ENCODE measurements at places on chromosomes 16 and 17. TPM values are rescaled to one million over a fixed set of nuclear protein-coding genes. Genes with fewer than 3 reads are reported as not detected.
A peak's percentile ranks its signal among the peaks of the same experiment; 100 is the strongest.

- no peak for DNase-seq
These were observed 25.8 kb downstream of the MLYCD start for GRCh38 chr16:83924686-83925085.

DNA sequence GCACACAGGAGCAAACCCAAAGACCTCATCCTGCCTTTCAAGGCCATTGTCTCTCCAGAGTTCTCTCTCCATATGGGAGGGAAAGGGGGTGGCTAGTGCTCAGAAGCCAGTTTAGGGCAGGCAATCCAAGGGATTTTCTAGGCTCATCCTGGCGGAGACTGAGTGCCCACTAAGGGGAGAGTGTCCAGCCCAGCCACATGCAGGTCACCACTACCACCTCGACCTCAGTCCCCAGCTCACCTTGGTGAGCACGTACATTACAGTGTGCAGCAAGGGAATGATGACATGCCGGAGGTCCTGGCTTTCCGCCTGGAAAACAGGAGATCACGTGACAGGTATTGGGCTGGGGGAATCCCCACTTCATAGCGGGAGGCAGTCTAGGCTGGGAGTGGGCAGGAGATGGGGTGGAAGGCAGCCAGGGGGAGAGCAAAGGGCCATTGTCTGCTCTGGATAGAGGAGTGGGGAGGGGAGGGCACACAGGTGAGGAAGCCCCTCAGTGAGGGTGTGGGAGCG lies 29.9 kb downstream of the PIK3R6 start:
- no peak for DNase-seq

GRCh38 chr16:61002479-61003204 lies 1033.6 kb downstream of the CDH8 start:
- DNase-seq: no peak

DNA sequence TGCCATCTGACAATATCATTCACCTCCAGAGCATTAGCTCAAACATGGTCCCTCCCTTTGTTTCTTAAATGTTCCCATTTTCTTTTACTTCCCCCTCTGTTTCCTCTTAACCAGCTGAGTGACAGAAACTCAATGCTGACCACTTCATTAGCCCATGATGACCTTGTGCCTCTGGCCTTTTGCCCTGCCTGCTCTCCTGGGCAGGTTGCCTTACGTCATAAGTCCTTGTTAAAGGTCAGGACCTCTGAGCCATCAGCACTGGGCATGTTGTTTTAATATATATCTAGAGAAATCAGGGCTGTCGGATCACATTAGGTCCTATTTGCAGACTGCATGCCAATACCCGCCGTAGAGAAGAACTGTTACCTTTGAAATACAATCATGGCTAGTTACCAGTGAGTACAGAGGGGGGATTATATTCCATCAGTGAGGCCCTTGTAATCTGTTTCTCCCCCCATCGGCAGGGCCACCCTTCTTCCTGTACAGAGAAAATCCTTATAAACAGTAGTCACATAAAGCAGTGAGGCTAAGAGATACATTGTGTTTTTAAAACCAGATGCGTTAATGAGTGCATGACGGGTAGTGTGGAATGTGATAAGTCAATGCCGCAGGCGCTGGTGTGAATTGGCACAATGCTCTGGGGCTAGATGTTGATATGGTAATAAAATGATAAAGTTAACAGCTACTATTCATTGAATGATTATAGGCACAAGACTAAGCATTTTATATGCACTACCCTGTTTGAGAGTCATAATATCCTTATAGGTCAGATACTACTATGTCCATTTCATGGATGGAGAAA lies 94.3 kb upstream of the ZFHX3 start:
- no peak for DNase-seq

DNA sequence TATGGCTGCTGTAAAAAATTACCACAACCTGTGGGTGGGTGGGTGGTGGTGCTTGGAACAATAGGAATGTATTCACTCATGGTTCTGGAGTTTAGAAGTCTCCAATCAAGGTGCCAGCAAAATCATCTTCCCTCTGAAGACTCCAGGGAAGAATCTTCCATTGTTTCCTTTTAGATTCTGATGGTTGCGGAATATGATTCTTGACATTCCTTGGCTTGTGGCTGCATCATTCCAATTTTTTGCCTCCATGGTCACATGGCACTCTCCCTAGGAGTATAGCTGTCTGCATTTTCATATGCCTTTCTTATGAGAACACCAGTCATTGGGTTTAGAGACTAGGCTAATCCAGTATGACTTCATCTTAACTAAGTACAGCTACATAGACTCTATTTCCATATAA lies 401.0 kb downstream of the HS3ST3B1 start:
- DNase-seq: no peak

DNA sequence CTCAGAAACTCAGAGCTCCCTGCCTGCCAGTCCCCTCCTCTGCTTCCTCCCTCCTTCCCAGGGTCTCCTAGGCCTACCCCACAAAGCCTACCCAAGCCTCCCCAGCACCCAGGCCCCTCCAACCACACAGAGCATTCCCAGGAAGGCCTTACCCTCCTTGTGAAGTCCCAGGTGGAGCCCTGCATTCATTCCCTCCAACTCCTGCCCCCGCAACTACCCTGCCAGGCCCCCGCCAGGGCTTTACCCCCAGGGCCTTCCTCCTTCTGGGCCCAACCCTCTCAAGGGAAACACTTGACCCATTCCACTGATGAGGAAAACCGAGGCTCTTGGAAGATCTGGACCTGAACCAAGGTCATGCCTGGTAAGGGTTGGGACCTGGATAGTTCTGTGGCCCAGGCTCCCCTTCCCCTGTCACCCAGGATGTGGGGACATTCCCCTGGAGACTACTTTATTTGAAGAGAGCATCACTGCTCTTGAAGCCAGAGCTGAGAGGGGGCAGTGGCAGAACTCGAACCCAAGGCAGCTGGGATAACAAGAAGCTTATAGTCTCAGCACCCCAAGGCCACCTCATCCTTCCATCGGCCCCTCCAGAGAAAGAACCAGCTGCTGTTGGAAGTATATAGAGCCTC lies 12.5 kb downstream of the PLLP start:
- DNase-seq: no peak

DNA sequence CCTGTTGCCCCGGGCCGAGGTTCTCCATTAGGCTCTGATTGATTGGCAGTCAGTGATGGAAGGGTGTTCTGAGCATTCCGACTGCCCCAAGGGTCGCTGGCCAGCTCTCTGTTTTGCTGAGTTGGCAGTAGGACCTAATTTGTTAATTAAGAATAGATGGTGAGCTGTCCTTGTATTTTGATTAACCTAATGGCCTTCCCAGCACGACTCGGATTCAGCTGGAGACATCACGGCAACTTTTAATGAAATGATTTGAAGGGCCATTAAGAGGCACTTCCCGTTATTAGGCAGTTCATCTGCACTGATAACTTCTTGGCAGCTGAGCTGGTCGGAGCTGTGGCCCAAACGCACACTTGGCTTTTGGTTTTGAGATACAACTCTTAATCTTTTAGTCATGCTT lies 74.2 kb downstream of the HAPSTR1 start:
- DNase-seq: no peak

DNA sequence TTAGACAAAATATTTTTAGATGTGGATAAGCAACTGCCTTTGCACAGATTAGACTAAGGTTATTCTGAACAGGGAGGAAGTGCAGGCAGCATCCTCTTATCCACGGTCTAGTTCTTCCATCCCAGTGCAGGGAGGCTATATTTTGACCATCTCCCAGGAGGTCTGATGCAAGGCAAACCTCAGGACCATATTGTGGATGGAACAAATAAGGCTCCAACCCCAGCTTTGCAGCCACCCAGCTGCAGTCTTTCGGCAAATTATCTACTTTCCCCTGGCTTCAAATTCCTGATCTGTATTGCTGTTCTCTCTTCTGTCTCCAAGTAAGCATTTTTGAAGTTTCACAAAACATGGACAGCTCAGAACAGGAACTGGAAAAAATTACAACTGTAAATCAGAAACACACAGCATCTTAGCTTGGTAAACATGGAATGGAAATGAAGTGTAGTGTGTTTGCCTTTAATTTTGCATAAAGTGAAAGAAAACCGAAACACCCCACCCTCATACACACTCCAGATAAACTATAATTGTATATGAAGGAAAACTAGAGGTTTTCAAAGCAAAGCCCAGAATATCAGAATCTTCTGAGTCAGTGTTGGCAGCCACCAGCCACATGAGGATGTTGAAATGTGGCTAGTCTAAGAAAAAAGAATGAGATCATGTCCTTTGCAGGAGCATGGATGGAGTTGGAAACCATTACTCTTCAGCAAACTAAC lies 33.5 kb upstream of the MON1B start:
- no peak for DNase-seq

DNA sequence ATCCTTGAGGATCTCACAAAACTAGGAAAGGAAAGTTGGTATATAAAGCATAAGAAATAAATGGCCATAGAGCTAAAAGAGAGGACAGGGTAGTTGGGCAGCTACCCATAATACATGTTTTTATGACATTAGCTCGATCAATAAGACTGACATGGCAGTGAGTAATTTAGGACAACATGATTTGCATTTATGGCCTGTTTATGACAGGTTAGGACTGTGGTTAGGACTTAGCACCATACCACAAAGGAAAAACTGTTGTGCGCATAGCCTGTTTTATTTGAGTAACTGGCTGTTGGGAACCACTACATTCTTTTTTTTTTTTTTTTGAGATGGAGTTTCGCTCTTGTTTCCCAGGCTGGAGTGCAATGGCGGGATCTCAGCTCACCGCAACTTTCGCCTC lies 18.0 kb upstream of the TRIM37 start:
- no peak for DNase-seq

DNA sequence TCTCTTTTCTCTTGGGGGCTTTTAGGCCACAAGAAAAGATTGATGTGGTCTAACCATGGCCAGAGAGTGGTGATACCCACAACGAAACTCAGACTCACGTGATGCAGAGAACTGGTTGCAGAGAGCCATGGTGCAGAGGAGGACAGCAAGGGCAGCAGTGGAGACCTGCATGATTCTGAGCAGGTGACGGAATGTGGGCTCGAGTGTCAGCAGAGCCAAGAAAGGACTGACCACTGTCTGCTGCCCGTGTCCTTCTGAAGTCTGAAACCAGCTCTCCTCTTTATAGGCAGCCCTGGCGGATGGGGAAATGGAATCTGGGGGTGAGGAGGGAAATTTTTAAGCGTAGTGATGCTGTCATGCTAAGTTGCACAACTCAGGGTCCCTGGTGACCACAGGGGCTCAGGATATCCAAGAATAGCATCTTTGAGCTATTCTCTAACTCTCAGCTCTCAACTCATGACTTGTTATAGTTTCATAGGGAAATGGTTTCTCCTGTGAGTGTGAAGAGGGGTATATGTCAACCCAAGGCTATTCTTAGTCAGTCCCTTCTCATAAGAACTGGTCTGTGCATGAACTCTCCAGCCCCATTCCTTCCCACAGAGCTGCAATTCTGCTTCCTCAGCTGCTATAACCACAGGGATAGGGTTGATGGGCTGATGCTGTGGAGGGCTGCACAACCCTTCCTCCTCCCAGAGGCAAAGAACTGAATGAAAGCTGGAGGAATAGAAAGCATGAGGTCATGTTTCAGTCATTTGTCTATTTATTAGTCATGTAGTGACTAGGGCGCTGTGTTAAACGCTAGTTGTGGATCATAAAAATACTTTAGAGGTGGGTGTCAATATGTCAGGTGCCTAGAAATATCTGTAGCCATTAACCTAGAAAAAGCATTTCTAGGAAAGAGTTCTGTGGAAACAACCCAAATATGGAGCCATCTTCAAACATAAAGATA lies at the start of gene CCL3:
Gene CCL3, minus strand, starts transcription at position 256 of the 949 bp plus-strand sequence. Its CDS starts 85 bp downstream, at position 171.
- no peak for DNase-seq

DNA sequence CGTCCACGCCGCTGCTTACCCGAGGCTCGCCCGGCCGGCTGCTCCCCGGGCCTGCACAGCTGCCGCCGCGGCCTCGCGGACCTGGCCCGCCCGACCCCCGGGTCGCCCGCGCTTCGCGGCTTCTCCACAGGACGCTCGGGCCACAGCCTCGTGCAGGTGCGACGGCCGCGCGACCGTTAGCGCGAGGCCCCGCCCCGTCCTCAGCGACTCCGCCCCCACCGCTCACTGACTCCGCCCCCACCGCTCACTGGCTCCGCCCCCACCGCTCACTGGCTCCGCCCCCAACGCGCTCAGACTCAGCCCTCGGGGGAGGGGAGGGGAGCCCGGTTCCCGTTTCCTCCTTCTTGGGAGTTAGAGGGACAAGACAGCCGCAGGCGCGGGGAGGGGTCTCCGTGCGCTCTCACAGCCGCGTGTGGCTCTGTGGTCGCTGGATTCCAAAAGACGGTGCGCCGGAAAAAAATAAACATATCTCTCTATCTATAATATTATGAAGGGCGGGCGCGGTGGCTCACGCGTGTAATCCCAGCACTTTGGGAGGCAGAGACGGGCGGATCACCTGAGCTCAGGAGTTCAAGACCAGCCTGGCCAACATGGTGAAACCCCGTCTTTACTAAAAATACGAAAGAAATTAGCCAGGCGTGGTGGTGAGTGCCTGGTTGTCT lies at the start of gene MEIOB:
Gene MEIOB, minus strand, starts transcription at position 191 of the 662 bp plus-strand sequence. CDS start 3,989 bp downstream, outside the sequence.
- DNase-seq: peak; percentile 87

TBC1D3I gene
- total RNA-seq: not detected

LHX1 gene
- total RNA-seq: not detected

MMD gene
- 73.7 TPM for total RNA-seq
